ENCODE measurements at places on chromosomes 13 and 19.

GRCh38 chr13:51912511-51913225 is 50.9 kb downstream of the CCDC70 start:
- no peak for DNase-seq

DNA sequence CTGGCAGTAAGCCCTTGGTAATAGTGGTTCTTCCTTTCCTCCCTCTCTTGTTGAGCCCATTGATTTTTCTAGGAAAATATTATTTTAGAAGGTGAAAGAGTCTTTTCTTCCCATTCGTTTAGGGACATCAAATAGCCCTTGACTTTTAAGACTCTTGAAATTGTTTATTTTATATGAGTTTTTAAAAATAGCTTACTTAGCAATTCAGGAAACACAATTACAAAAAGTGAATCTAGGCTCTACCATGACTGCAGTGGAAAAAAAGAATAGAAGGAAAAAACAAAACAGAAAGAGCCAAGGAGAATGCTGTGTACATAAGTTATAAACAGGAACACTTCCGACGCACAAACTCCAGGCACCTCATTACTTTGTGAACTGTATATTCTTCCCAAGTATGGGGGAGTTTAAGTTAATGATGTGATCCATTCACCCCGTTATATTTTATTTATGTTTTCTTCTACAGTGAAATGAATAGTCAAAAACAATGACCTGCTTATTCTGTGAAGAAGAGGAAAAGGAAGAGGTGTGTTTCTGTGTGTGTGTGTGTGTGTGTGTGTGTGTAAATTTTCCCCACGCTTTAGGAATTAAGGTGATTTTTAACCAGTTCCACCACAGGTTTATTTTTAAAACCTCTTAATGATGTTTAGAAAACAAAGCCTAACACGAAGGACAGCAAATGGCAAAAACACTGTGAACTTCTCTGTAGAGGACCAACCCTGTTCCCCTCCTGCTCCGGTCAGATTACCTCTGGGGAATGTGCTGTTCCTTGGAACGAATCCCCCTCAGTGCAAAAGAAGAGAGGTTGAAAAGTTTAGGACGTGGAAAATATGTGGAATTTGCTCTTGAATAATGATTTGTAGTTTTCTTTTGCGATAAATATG is 266.3 kb downstream of the KLF5 start:
- DNase-seq = no peak

DNA sequence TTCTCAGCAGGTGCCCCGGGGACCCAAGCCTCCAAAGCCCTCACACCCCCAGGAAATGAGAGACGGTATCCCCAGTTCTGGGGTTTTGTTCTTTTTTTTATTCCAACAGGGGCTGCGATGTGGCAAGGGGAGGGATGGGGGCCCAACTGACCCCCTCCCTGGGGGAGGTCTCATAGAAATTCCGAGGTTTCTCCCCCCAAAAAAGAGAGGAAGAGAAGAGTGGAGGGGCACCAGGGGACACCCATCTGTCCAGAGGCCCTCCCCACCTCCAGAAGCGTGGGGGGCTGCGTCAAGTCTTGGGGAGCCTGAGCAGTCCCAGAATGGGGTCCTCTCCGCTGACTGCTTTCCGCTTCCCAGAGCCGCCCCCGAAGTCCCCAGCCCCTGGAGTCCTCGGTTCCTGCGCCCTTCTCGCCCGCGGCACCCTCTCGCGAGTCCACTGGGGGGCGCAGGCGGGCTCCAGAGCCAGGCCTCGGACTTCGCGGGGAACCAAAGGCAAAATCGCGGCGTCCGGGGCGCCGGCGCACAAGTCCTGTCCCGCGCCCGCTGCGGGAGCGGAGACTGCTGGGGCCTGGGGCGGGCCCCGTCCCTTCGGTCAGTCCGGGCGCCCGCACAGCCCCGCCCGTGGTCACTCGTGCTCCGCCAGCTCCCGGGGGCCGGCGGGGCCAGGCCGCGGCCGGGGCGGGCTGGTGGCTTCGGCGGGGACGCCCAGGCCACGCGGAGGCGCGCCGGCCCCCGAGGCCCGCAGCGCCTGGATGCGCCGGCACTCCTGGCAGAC is 4.4 kb upstream of the ATP1A3 start:
- peak; percentile 54 for DNase-seq

DNA sequence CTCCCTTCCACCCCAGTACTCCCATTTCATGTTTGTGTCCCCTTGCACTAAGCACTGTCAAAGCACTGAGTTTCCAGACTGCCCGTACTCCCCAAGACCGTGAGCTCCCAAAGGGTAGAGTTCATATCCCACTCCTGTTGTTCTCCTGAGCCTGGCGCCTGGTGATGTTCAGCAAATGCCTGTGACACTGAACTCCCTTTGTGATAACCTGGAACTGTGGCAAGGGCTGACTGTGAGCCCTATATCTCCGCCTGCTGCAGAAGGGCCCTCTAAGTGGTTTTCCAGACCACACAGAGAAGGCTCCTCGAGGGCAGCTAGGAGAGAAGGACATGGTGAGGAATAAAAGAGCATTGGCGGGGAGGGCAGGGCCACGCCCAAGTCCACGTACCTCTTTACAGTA is 67.5 kb downstream of the ATP7B start:
- no peak for DNase-seq

All from CD8-positive, alpha-beta T cell (primary cell).